Right lobe of liver (tissue), 6 donors: ENCODE measurements at places on chromosomes 5 and 9. TPM values are rescaled to one million over a fixed set of nuclear protein-coding genes. Genes with fewer than 3 reads are reported as not detected.

- DNase-seq = peak; percentile 80
Observed at GRCh38 chr5:67998709-67999261, 216.8 kb upstream of the PIK3R1 start.

DNA sequence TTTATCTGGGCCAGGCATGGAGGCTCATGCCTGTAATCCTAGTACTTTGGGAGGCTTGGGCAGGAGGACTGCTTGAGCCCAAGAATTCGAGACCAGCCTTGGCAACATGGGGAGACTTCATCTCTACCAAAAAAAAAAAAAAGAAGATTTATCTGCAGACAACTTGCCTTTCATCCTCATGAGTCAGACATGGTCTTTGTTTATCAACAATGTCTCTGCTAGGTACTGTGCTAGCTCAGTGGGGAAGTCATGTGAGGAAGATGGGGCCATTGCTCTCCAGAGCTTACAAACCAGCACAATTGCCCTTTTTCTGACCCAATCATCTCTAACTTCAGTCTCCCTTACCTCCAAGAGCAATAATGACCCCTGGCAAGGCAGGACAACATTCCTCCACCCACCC is 1.6 kb downstream of the URM1 start:
- DNase-seq = no peak

GRCh38 chr9:36970007-36970888 is 63.8 kb downstream of the PAX5 start:
- peak; percentile 18 for DNase-seq

- no peak for DNase-seq
Observed at GRCh38 chr9:13758936-13759335, 479.4 kb upstream of the MPDZ start.

The KIF24 gene
- total RNA-seq = 0.24 TPM
